ENCODE measurements at places on chromosomes 7 and 10.

- no peak for DNase-seq
Observed at GRCh38 chr10:78079411-78079810, 45.7 kb downstream of the RPS24 start.

DNA sequence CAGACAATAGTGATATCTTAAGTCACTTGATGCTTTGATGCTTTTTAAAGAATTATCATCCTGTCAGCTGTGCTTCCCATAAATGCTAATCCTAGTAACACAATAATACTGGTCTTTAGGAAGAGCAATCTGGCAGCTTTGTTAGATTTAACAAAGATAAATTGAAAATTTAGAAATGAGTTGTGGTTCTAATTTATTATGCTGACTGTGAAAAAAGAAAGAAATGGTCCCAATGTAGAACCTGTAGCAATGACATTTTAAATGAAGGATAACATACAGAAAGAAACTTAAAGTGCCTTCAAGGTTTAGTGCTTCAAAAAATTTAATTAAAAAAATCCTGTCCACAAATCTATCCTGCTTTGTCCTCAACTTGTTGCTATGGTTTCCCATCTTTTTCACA lies 81.6 kb upstream of the HGF start:
- no peak for DNase-seq

GRCh38 chr10:124647421-124648130 lies 96.6 kb downstream of the FAM53B start:
- DNase-seq = no peak

DNA sequence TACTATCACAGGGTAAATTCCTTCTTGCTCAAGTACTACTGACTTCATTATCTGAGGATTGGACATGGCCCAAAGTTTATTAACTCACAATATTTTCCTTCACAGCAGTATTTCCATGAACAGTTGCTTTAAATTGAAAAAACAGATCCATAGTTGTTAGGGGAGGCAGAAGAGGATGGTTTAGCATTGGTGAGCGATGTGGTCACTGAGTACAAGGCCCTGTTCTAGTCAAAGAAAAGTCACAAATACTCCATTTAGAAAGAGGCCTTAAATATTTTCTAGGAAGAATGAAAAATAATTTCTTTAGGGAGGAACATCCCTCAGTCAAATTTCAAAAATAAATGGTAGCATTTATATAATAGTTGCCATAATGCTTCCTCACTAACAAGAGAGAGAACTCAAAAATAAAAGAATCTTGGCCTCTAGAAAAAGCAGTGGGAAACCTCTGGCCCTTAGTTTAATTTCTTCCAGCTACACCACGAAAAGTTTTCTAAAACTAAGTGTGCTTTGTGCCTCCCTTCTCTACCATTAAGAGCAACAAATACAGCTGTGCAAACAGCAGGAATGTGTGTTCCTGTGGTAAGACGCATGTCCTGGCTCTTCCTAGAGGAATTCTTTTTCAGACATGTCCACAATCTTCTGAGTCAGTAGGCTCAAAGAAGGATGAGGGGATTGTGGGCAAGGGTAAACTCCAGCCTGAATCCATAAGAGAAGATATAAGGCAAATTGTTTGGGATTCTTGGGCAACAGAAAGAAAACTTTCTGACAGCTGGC lies 105.7 kb downstream of the HOXA1 start:
- DNase-seq = no peak

DNA sequence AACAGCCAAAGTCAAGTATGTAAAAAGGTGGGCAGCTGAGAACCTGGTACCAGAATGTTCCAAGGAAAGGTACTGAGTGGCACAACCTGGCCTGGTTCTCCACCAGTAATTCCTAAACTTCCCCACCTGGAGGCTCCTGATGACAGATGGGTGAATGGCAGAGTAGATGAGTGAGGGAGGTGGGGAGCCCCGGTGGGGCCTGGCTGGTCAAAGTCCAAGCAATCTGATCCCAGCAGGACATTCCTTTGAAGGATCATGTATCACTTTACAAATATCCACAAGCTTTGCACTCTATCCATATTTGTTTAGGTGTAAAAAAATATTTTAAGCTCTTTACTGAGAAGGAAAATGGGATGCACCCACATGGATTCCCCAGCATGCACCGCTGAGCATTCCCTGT lies 250.2 kb downstream of the DPP6 start:
- no peak for DNase-seq

Data from cortex of kidney (tissue), 1 donor.